ENCODE measurements at places on chromosomes 4 and X. TPM values are rescaled to one million over a fixed set of nuclear protein-coding genes. Genes with fewer than 3 reads are reported as not detected.

- H3K36me3 ChIP-seq: no peaks in the 10 kb centered on the region
- no peak for DNase-seq
- no peak overlapping the region for H3K27ac ChIP-seq
Measured at GRCh38 chrX:34521563-34521962, 135.5 kb downstream of the TMEM47 start.

DNA sequence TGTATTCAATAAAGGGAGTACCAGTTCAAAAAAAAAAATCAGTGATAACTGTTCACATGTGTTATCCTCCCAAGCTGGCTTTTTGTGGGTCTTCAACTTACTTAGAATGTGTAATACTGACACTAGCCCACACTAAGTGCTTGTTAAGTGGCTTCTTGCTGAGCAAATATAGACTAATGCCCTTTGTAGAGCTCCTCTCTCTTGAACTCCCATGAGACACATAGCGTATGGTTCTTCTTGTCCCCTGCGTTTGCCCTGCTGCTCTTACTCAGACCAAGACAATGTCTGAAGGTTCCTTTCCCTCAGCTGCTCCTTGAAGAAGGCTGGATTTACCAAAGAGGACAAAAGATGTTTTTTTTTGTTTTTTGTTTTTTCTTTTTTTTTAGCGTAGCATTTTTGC, 110.9 kb downstream of the FRAS1 start:
- no peaks in the 10 kb centered on the region for H3K27me3 ChIP-seq
- H3K36me3 ChIP-seq: no peaks in the 10 kb centered on the region
- peaks cover 2% of the 10 kb centered on the region for H3K4me1 ChIP-seq
- no peak for DNase-seq
- H3K4me3 ChIP-seq: no peak overlapping the region

DNAAF6 gene
- total RNA-seq: 3.3 TPM

GRCh38 chrX:130261296-130261893, 7.3 kb downstream of the ZNF280C start:
- no peaks in the 10 kb centered on the region for H3K27me3 ChIP-seq
- no peaks in the 10 kb centered on the region for H3K36me3 ChIP-seq
- no peak for DNase-seq
- no peak overlapping the region for H3K27ac ChIP-seq

GRCh38 chr4:116275006-116275405, 810.4 kb downstream of the TRAM1L1 start:
- no peak overlapping the region for H3K4me3 ChIP-seq
- H3K36me3 ChIP-seq: no peaks in the 10 kb centered on the region
- no peak for DNase-seq
- H3K27ac ChIP-seq: no peak overlapping the region
- H3K4me1 ChIP-seq: no peaks in the 10 kb centered on the region
- H3K27me3 ChIP-seq: no peaks in the 10 kb centered on the region

DNA sequence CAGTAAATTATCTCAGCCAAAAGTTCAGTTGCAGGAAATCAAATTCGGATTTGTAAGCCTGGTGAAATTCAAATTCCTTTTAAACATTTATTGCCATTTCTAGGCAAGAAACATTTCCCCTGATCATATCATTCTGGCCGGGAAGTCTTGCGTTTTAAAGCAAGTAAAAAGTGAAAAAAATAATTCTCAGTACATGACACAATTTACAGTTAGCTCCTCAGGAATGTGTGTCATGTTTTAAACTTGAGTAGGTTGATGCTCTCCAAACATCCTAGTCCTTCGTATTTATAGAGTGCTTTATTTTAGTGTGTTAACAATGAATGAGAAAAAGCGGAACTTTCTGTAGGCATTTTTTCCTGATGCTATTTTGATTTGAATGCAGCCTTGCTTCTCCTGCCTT, 158.3 kb upstream of the SCML1 start:
- H3K4me1 ChIP-seq: no peaks in the 10 kb centered on the region
- H3K27ac ChIP-seq: no peak overlapping the region
- DNase-seq: no peak
- no peaks in the 10 kb centered on the region for H3K36me3 ChIP-seq
- H3K4me3 ChIP-seq: no peak overlapping the region

GRCh38 chr4:30716681-30717207, 3.4 kb upstream of the PCDH7 start:
- H3K36me3 ChIP-seq: no peaks in the 10 kb centered on the region
- no peak overlapping the region for H3K4me3 ChIP-seq
- H3K27me3 ChIP-seq: no peaks in the 10 kb centered on the region
- no peaks in the 10 kb centered on the region for H3K4me1 ChIP-seq

GRCh38 chrX:109357706-109358105, 124.2 kb downstream of the GUCY2F start:
- H3K27ac ChIP-seq: no peak overlapping the region
- DNase-seq: no peak
- no peaks in the 10 kb centered on the region for H3K4me1 ChIP-seq
- no peaks in the 10 kb centered on the region for H3K36me3 ChIP-seq
- H3K27me3 ChIP-seq: peaks cover 5% of the 10 kb centered on the region

DNA sequence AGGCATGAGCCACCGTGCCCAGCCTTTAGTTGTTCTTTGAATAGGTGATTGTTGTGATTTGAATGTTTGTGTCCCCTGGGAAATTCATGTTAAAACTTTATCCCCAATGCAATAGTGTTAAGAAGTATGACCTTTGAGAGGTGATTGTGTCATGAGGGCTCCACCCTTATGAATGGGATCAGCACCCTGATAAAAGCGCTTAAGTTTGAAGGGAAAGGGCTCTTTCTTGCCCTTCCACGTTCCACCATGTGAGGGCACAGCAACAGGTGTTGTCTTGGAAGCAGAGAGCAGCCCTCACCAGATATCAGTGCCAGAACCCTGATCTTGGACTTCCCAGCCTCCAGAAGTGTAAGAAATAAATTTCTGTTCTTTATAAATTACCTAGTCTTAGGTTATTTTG, 33.7 kb upstream of the RP2 start:
- no peak overlapping the region for H3K27ac ChIP-seq
- no peaks in the 10 kb centered on the region for H3K4me1 ChIP-seq
- H3K4me3 ChIP-seq: no peak overlapping the region
- no peak for DNase-seq

XK gene
- total RNA-seq: 3.1 TPM

DNA sequence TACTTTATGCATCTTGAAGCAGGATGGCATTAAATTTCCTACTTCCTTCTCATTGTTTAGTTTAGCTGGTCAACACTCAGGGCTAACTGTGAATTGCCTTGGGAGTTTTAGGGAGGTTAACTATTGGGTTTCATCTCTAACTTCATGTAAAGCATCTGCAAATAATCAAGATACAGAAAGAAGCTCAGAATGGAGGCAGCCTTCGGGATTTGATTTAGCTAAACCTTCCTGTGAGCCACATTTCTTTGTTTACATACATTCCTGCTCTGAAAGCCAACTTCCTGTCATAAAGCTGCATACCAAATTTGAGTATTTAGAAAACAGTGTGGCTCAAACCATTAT, 131.7 kb upstream of the PCDH18 start:
- DNase-seq: peak; percentile 49
- H3K27ac ChIP-seq: no peak overlapping the region
- H3K27me3 ChIP-seq: no peaks in the 10 kb centered on the region

GRCh38 chr4:139841464-139842195, 176.0 kb downstream of the MGST2 start:
- H3K27ac ChIP-seq: no peak overlapping the region
- DNase-seq: no peak
- no peaks in the 10 kb centered on the region for H3K27me3 ChIP-seq
- no peak overlapping the region for H3K4me3 ChIP-seq

RHOXF2 gene
- not detected for total RNA-seq

BTK gene
- 15.5 TPM for total RNA-seq

TLR1 gene
- total RNA-seq: 24.1 TPM

- peak overlapping the region; percentile 92 for H3K4me3 ChIP-seq
- peak overlapping the region; percentile 81 for H3K27ac ChIP-seq
- no peaks in the 10 kb centered on the region for H3K27me3 ChIP-seq
Measured at GRCh38 chr4:165111906-165112367, 723 bp downstream of the TMEM192 start.

DNA sequence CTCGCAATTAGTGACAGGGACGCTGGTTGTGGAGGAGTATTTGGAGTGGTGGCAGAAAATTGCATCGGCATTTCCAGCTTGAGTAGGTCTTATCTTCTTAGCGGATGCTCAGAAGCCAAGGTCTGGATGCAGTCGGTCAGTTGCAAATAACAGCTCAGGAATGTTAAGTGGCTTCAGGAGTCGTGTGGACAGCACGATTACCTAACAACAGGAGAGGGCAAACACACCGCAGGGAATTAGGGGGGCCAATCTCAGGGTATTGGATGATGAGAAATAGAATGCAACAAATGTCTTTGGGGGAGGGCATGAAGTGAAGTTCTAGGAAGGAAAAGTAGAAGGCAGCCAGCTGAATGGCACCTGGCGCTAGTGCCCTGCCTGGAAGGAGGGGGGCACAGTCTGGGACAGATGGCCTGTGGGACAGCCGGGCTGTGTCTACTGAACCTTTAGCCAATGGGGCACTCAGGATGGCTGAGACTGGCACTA, 11.8 kb downstream of the RASL11B start:
- H3K27ac ChIP-seq: no peak overlapping the region
- H3K4me3 ChIP-seq: no peak overlapping the region
- no peaks in the 10 kb centered on the region for H3K36me3 ChIP-seq
- H3K4me1 ChIP-seq: peaks cover 9% of the 10 kb centered on the region

DNA sequence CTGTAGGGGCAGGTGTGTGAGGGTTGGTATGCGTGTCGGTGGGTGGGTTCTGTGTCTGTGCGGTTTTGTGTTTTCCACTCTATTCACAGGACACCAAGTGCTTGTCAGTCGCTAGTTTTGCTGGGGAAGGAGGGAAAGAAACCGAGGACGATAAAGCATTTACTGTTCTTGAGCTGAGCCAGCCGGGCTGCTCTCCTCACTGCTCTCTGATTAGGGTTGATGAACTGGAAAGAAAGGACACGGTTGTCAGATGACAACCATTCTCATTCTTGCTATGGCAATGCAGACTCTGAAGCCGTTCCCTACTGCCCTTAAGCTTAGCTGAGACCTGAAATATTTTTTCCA, 832 bp downstream of the EGFL6 start:
- no peak overlapping the region for H3K27ac ChIP-seq
- no peaks in the 10 kb centered on the region for H3K4me1 ChIP-seq
- H3K27me3 ChIP-seq: peaks cover 8% of the 10 kb centered on the region
- peak overlapping the region; percentile 1 for H3K4me3 ChIP-seq
- H3K36me3 ChIP-seq: no peaks in the 10 kb centered on the region
- peak; percentile 54 for DNase-seq

DNA sequence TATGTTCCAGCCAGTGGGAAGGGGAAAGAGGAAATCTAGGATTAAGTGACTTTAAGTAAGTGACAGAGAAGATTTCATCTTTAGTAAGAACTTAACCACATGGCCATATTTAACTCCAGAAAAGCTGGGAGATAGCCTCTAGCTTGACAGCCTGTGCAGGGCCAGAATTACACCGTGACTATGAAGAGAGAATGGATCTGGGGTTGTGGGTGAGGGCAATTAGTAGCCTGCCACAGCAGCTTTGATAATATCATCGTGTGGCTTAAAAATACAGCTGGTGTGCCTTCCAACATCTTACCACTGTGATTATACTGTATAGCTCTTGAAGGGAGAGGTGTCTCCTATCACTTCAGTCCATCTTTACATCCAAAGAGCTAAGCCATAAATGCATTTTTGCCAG, 57.6 kb upstream of the TBC1D9 start:
- DNase-seq: no peak
- H3K27ac ChIP-seq: no peak overlapping the region
- no peaks in the 10 kb centered on the region for H3K4me1 ChIP-seq

DNA sequence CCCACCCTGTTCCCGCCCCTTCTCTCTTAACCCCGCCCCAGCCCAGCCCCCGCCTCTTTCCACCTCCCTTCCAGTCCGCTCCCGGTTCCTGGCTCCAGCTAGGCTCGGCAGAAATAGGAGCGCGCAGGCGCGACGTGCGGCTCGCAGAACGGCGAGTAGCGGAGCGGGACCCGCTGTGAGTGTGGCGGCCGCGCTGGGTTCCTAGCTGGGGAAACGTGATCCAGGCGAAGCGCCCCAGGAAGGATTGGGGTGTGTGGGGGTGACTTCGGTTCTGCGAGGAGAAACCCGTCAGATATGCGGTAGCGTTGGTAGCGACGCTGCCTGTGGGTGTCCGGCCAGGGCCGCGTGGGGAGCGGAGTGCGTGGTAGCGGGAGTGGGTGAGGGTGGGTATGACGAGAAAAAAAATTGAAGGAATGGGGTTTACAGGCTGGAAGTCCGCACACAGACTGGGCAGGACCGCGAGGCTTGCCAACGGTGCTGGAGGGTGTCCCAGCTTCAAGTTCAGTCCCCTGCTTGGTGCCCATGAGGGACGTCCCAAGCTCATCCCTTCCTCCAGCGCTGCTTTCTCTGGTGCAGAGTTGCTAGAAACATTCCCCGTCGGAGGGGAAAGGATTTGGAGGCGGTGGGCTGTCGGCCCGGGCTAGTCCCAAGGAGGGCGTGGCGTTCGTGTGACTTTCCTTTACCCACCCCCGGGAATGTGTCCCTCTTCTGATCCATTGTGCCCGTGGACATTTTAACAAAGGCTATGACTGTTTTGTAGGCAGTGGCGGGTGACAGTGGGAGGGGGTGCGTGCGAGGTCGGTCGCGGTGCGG, at the start of gene PRRG1:
PRRG1 (plus strand) TSS at position 144 of the 813 bp plus-strand sequence. CDS start 56,886 bp downstream, outside the sequence.
- H3K36me3 ChIP-seq: no peaks in the 10 kb centered on the region
- peak within 1 kb of the TSS; percentile 79 for H3K27ac ChIP-seq
- peaks cover 2% of the 10 kb centered on the region for H3K27me3 ChIP-seq
- DNase-seq: peak; percentile 87
- peak within 1 kb of the TSS; percentile 58 for H3K4me3 ChIP-seq

- no peaks in the 10 kb centered on the region for H3K4me1 ChIP-seq
- no peak overlapping the region for H3K27ac ChIP-seq
- no peaks in the 10 kb centered on the region for H3K36me3 ChIP-seq
- DNase-seq: no peak
Measured at GRCh38 chrX:79601341-79602131, 234.4 kb upstream of the ITM2A start.
